Stimulated activated CD8-positive, alpha-beta memory T cell treated with anti-CD3 and anti-CD28 coated beads, Interleukin-7, amount 100 ng/mL, for 4 hours (primary cell): ENCODE measurements at places on chromosomes 3 and 15.

DNA sequence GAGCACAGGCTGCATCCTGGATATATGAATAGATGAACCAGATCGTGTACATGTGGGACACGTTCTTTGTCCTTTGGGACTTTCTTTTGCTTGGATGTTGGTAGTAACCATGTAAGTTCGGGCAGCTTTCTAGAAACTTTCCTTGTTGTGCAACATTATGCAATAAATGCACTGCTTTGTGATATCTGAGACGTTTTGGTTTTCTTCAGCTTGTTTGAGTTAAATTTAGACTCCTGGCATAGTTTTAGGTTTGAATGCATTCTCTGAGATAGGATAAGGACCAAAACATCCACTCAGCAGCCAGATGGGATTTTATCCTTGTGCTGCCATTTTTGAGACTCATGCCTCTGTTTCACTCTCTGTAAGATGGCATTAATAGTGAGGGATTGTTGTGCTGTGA lies 158.9 kb downstream of the IGF1R start:
- DNase-seq = no peak

GRCh38 chr3:187900993-187901755 lies 155.9 kb upstream of the BCL6 start:
- no peak for DNase-seq

- DNase-seq = no peak
Observed at GRCh38 chr3:122934251-122934650, 93.3 kb downstream of the SEMA5B start.

DNA sequence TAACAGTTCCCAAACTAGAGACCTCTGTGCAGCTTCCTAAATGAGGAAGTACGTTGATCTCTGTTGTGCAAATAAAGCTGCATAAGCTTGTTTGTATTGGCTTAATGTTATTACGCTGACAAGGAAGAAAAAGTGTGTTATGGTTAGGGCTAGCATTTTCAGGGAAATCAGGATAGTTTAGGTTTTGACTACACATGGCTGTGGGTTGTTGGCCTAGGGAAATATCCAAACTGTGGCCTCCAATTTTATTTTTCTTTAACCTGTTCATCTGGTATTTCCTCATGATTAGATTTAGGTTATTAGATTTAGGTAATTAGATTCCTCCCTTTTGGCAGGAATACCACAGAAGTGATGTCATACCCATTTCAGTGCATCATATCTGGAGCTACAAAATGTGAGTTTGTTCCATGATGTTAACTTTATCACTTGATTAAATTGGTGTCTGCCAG lies 8.7 kb upstream of the MCCC1 start:
- DNase-seq = no peak

- no peak for DNase-seq
Observed at GRCh38 chr15:66188464-66188863, 65.1 kb downstream of the MEGF11 start.

GRCh38 chr3:158094235-158095110 lies 11.7 kb downstream of the SHOX2 start:
- DNase-seq = no peak

DNA sequence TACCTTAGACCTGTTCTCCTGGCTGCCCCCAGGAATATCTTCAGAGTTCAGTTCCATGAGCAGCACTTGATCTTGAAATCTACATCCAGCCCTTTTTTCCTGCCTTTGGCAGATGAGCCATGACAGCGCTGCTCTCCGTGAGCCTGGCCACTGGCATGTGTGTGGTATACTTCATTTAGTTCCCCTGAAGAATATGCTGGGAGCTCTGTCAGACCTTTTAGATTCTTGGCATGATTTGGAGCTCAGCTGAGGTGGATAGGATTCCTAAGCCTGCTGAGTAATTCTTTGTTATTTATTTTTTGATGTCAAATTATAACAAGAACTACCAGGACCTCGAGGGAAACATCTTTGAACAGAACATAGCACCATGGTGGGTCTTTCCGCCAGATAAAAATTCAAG lies 121.7 kb downstream of the EDEM1 start:
- no peak for DNase-seq

GRCh38 chr3:115280506-115280905 lies 133.4 kb upstream of the ZBTB20 start:
- DNase-seq = no peak

- DNase-seq = no peak
Observed at GRCh38 chr15:67504796-67505195, 16.1 kb upstream of the C15orf61 start.

DNA sequence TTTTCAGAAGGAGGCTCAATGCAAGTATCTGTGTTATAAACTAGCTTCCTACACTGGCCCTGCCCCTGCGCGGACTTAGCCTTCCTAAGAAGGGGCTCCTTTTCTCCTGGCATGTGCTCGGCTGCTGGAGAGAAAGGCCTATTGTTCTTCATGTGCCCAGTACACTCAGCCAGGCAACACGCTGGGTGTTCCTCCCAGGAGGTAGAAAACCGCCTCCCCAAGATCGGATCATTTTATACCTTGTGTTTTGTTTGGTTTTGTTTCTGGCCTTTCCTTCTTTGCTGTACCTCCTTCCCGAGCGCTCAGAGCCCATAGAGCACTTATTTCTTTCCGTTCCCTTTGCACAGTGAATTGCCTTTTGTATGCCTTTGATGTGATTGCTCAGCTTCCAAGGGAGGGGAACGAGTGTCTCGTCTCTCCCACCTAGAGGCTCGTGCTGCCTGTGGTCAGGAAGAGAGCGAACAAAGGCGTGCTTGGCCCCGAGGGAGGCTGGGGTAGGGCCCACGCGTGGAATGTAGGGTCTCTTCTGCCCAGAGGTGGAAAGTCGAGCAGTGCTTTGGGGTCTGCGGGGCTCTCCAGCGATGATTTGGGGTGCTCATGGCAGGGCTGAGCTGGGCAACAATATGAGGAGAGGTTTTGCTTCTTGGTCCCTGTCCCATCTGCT lies 30.0 kb downstream of the CCNL1 start:
- no peak for DNase-seq

DNA sequence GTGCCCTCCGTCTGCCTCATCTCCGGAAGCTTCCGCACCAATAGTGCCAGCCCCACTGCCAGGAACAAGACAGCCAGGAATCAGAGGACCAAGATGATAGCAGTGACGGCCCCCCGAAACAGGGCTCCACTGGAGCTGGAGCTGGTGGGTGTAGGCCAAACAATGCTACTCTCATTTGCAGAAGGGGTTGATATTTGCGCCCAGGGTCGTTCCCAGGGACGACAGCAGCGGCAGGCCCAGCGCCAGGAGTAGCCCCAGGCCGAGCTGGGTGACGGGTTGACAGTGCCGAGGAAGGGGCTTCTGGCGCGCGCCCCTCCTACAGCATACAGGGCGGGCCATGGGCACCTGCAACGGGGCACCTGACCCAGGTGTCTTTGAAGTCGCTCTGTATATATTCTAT lies 301.4 kb downstream of the CNTN6 start:
- DNase-seq = no peak

GRCh38 chr15:70090436-70091296 lies 7.1 kb downstream of the TLE3 start:
- DNase-seq = no peak

GRCh38 chr15:44654858-44655257 lies 8.6 kb downstream of the SPG11 start:
- DNase-seq = no peak
